ENCODE measurements at places on chromosomes 4 and X.
A peak's percentile ranks its signal among the peaks of the same experiment; 100 is the strongest.

DNA sequence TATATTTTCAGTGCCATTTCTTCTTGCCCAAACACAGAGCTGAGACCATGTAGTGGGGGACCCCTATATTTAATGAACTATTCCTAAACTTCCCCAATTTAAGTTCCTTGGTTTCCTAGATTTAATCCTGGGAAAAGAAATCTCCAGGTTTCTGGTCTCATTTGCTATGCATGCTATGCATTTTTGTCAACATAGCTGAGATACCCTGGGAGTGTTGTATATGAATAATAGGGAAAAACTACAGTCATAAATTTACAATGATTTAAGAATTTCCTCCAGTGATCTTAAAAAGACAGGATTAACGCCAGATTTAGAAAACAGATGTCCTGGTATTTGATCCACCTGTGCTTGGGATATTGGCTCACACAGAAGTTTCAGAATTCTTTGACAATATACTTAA is 136.8 kb upstream of the RAPGEF2 start:
- no peaks in the 10 kb centered on the region for H3K36me3 ChIP-seq
- no peak for DNase-seq
- H3K27ac ChIP-seq: no peak overlapping the region

DNA sequence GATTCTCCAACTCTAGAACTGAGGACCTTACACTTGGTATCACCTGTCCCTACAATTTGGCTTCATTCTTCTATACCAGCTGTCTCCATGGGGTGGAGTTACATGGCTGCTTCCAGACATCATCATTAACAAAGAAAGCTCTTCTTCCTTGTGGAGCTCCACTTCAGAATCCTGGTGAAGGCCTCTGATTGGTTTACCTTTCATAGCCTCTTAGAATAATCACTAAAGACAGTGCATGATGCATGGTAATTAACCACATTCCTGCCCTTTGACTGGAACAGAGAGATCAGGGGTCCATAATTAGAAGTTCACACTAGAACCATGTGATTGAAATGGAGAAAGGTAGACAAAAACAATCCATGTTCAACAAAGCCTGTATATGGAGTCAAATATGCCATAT is 112.6 kb upstream of the ZNF827 start:
- no peaks in the 10 kb centered on the region for H3K36me3 ChIP-seq
- DNase-seq: no peak
- no peaks in the 10 kb centered on the region for H3K4me1 ChIP-seq
- H3K27ac ChIP-seq: no peak overlapping the region
- peaks cover 4% of the 10 kb centered on the region for H3K27me3 ChIP-seq
- no peak overlapping the region for H3K4me3 ChIP-seq

GRCh38 chr4:146534178-146534577 is 12.4 kb upstream of the SLC10A7 start:
- no peak overlapping the region for H3K27ac ChIP-seq
- no peaks in the 10 kb centered on the region for H3K4me1 ChIP-seq
- H3K36me3 ChIP-seq: no peaks in the 10 kb centered on the region
- H3K4me3 ChIP-seq: no peak overlapping the region
- peaks cover 10% of the 10 kb centered on the region for H3K27me3 ChIP-seq

DNA sequence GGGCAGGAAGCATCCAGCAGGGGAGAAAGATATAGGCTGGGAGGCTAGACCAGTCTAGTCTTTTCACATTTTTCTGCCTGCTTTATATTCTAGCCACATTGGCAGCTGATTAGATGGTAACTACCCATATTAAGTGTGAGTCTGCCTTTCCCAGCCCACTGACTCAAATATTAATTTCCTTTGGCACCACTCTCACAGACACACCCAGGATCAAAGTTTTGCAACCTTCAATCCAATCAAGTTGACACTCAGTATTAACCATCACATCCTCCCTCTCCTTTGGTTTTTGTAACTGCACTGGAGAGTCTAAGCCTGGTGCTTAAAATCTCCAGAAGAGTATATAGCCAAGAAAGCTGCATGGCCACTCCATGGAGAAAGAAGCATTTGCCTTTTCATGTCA is 560.4 kb downstream of the GRXCR1 start:
- no peaks in the 10 kb centered on the region for H3K36me3 ChIP-seq
- no peaks in the 10 kb centered on the region for H3K4me1 ChIP-seq
- peaks cover 2% of the 10 kb centered on the region for H3K27me3 ChIP-seq
- no peak overlapping the region for H3K27ac ChIP-seq
- no peak overlapping the region for H3K4me3 ChIP-seq

- H3K27me3 ChIP-seq: no peaks in the 10 kb centered on the region
- peak overlapping the region; percentile 85 for H3K27ac ChIP-seq
- H3K4me3 ChIP-seq: no peak overlapping the region
- no peak for DNase-seq
Measured at GRCh38 chr4:80008351-80008750, 64.7 kb downstream of the ANTXR2 start.

GRCh38 chr4:7381221-7381889 is 53.4 kb downstream of the PSAPL1 start:
- no peak overlapping the region for H3K27ac ChIP-seq
- H3K4me3 ChIP-seq: no peak overlapping the region
- no peak for DNase-seq

GRCh38 chrX:134990801-134991481 is at the start of gene SMIM10:
SMIM10 (plus strand) TSS chrX:134990991; CDS start chrX:134991096, 105 bp downstream.
- H3K4me1 ChIP-seq: peaks cover 14% of the 10 kb centered on the region
- H3K27ac ChIP-seq: no peak within 1 kb of the TSS
- H3K4me3 ChIP-seq: peak within 1 kb of the TSS; percentile 57

GRCh38 chrX:15221321-15221720 is 48.6 kb downstream of the ASB9 start:
- H3K4me3 ChIP-seq: no peak overlapping the region
- peaks cover 3% of the 10 kb centered on the region for H3K27me3 ChIP-seq
- H3K4me1 ChIP-seq: no peaks in the 10 kb centered on the region
- no peaks in the 10 kb centered on the region for H3K36me3 ChIP-seq

DNA sequence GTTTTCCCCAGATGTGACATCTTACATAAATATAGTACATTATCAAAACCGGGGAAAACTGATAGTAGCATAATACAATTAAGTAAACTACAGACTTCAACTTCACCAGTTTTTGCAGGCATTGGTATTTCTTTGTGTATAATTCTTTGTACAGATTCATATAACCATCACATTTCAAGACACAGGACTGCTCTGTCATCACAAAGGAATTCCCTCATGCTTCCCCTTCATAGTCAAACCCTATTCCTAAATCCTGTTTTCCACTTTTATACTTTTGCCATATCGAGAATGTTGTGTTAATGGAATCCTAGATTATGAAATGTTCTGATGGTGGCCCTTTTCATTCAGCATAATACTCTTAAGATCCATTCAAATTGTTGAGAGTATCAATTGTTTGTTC is 36.0 kb downstream of the STIM2 start:
- no peaks in the 10 kb centered on the region for H3K27me3 ChIP-seq
- no peaks in the 10 kb centered on the region for H3K36me3 ChIP-seq
- DNase-seq: no peak
- H3K4me1 ChIP-seq: peaks cover 93% of the 10 kb centered on the region

DNA sequence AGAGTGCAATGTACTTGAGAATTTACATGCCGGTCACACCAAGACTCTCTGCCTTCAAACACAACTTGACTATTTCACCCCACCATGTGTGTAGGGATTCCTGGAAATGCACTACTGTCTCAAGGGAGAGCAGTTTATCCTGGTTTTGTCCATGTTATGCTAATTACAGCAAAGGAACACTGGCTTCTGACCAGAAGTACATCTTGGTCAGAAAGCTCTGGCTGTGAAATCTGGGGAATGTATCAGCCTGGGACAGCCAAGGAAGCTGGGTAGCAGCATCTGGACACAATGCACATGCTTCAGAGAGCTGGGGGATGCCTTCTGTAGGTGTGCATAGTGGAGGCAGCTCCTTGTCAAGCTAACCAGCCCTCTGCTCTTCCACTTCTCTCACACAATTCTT is 1432.6 kb upstream of the TENM3 start:
- no peak for DNase-seq
- H3K4me3 ChIP-seq: no peak overlapping the region
- H3K4me1 ChIP-seq: no peaks in the 10 kb centered on the region
- no peak overlapping the region for H3K27ac ChIP-seq
- no peaks in the 10 kb centered on the region for H3K36me3 ChIP-seq

- no peaks in the 10 kb centered on the region for H3K36me3 ChIP-seq
- no peak for DNase-seq
- H3K27ac ChIP-seq: no peak overlapping the region
- H3K27me3 ChIP-seq: no peaks in the 10 kb centered on the region
- H3K4me3 ChIP-seq: no peak overlapping the region
Measured at GRCh38 chr4:139972305-139972704, 181.7 kb downstream of the MAML3 start.

- no peak for DNase-seq
- peaks cover 7% of the 10 kb centered on the region for H3K27me3 ChIP-seq
- H3K36me3 ChIP-seq: no peaks in the 10 kb centered on the region
- no peaks in the 10 kb centered on the region for H3K4me1 ChIP-seq
- no peak overlapping the region for H3K27ac ChIP-seq
Measured at GRCh38 chrX:25043192-25043591, 27.4 kb upstream of the ARX start.

- no peak overlapping the region for H3K4me3 ChIP-seq
- no peaks in the 10 kb centered on the region for H3K27me3 ChIP-seq
- H3K4me1 ChIP-seq: no peaks in the 10 kb centered on the region
- no peaks in the 10 kb centered on the region for H3K36me3 ChIP-seq
- DNase-seq: no peak
- no peak overlapping the region for H3K27ac ChIP-seq
Measured at GRCh38 chr4:108581083-108581482, 39.3 kb upstream of the RPL34 start.

- H3K36me3 ChIP-seq: no peaks in the 10 kb centered on the region
- no peak for DNase-seq
- H3K27me3 ChIP-seq: peaks cover 6% of the 10 kb centered on the region
- H3K4me1 ChIP-seq: peaks cover 3% of the 10 kb centered on the region
Measured at GRCh38 chr4:153076861-153077260, 127.4 kb upstream of the TRIM2 start.

DNA sequence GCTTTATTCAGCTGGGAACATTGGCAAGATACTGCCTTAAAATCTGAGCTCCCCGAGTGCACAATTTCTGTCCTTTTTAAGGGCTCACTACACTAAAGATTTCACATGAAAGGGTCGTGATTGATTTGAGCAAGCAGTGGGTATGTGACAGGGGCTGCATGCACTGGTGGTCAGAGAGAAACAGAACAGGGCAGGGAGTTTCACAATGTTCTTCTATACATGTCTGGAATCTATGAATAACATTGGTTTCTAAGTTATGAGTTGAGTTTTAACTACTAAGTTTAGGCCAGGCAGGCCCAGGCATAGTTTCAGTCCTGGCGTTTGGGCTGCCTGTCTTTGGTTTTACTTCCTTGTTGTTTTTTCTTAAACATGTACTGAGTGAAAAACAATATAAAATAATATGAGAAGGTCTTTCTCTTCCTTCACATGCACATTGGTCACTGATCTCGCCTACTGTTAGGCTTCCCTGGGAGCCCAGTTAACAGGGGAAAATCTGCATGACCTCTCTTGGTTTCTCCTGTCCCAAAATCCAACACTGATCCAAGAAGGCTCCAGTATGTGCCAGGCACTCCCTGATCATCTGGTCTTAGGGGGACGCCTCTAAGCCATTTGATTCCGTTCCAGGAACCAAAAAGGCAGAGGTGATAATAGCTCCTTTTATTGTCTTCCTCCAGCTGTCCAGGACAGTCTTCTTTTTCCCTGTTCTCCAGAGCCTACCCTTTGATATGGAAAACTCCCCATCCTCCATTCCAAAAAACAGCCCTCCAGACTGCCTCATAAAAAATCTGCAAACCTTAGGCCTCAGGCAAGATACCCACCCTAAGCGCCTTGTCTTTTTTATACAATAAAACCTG is at the start of gene UGT2B17:
UGT2B17 (minus strand) TSS at position 51 of the 854 bp plus-strand sequence. CDS start 7,838 bp downstream, outside the sequence.
- no peaks in the 10 kb centered on the region for H3K36me3 ChIP-seq
- peaks cover 2% of the 10 kb centered on the region for H3K27me3 ChIP-seq
- DNase-seq: no peak
